T-helper 2 cell treated with Interferon-gamma antibody and Interleukin-4, amounts not matched to agents 5 μg/mL and 100 μg/mL, for 36 hours (primary cell): ENCODE measurements at places on chromosomes 7 and 10.
A peak's percentile ranks its signal among the peaks of the same experiment; 100 is the strongest.

GRCh38 chr7:53596230-53596629 is 560.8 kb downstream of the POM121L12 start:
- no peak for DNase-seq

DNA sequence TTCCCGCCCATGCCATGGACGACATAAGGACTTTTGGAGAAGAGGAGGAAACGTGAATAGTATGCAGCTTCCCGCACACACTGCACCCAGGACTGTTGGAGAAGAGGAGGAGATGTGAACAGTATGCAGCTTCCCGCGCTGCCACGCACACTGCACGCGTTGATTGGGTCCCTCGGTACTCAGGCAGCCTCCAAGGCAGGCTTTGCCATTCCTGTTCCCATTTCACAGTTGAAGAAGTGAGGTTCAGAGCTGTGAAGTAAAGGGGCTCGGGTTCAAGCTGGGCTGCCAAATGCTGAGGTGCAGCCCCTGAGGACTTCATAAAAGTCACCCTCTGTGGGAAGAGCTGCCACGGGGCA is 147.9 kb upstream of the FAM20C start:
- peak; percentile 2 for DNase-seq

DNA sequence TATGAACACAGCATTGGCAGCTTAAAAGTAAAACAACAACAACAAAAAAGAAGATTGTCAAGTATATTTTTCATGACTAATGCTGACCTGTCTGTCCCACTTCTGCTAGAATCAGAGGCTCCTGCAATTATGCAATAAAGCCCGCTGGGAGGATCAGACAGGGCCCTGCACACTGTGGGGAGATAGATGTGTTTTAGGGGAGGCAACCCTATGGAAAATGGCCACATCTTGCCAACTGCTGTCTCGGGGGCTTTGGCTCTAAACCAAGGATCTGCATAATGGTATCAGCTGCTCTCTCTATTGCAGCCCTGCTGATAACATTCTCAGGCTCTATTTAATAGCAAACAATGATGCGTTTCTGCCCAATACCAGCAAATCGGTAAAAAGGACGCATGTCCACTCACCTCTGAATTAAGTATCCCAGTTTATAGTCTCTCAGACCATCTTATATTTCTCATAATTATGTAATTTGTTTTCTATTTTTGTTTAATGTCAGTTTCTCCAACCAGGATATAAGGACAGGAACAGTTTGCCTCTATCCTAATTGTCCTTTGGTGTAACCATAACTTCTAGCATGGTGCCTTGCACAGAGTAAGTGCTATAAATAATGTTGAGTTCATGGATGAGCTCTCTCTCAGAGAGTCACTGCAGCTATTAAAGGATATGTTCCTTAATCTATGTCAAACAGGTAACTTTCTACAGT is 15.3 kb upstream of the PRKAR2B start:
- no peak for DNase-seq

DNA sequence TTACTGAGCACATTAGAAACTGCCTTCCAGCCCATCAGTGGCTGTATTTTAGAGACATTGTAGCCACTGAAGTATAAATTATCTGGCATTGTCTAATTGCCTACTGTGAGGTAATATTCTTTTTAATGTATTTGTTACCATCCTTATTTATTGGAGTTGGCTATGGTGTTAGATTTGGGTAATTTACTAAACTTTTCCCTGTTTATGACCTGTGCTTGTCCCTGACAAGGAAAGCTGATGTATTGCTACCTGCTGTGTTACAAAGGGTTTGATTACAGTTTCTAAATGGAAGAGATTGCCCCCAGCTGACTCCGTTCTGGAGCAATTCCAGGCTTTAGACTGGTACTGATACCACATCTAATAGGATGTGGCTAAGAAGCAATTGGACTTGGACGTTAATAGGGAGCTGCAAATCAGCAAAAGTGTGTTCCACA is 12.3 kb upstream of the ASCC1 start:
- no peak for DNase-seq
